ENCODE measurements at places on chromosomes 11 and 22.
A peak's percentile ranks its signal among the peaks of the same experiment; 100 is the strongest.

DNA sequence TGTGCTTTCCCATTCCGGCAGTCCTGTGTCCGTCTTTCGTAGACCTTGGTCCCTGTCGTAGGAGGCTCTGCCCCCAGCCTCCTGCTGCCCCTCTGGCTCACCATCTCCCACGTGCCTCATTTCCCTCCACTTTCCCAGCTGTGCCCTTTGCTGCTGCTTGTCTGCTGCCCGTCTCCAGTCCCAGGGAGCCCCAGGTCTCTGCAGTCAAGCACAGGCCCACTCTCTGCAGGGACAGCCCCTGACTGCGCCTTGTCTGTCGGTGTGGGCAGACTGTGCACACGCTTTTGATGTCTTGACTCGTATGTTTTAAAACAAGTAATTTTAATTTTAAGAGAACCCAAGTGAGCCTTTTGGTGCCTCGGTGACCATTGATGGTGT is 12.4 kb downstream of the DGCR8 start:
- DNase-seq = no peak

GRCh38 chr11:126194121-126194543 is 17.3 kb downstream of the RPUSD4 start:
- peak; percentile 36 for DNase-seq

DNA sequence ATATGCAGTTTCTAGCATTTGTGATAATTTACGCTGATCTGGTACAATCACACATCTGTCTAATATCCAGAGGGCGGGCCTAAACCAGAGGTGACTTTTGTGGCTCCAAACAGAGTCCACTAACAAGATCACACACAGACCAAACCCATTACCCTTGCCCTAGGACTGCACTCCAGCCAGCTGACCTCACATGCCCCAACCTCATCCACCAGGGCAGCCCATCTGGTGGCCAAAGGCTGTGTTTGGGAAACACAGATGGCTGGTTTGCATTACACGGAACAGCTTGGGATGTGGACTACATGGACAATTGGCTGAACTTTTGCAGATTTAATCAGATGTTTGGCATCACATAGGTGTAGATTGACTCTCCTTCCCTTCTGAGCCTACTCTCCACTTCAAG is 228.2 kb downstream of the GRIK4 start:
- no peak for DNase-seq

DNA sequence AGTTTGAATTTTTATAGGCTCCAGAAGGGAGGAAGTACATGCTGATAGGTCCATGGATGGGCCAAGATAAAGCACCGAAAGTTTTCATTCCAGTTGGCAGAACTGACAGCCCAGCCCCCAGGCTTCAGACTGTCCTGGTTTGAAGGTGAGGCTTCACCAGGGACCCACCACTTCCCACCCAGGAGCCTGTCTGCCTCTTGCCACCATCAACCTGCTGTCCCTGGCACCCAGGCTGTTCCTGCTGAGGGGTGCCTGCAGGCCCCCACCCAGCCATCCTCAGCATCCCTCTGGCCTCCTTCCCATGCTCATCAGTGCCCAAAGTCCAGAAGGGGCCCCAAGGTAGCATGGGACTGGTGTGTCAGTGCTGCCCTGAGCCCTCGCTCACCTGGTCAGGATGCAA is 463.9 kb downstream of the NELL1 start:
- DNase-seq = no peak

- no peak for DNase-seq
These were observed 10.0 kb downstream of the OPCML start for GRCh38 chr11:133522344-133522743.

GRCh38 chr11:44285756-44286155 is 24.2 kb downstream of the ALX4 start:
- DNase-seq = no peak

- DNase-seq = peak; percentile 60
These were observed 3.3 kb upstream of the RAG1 start for GRCh38 chr11:36564376-36565030.

DNA sequence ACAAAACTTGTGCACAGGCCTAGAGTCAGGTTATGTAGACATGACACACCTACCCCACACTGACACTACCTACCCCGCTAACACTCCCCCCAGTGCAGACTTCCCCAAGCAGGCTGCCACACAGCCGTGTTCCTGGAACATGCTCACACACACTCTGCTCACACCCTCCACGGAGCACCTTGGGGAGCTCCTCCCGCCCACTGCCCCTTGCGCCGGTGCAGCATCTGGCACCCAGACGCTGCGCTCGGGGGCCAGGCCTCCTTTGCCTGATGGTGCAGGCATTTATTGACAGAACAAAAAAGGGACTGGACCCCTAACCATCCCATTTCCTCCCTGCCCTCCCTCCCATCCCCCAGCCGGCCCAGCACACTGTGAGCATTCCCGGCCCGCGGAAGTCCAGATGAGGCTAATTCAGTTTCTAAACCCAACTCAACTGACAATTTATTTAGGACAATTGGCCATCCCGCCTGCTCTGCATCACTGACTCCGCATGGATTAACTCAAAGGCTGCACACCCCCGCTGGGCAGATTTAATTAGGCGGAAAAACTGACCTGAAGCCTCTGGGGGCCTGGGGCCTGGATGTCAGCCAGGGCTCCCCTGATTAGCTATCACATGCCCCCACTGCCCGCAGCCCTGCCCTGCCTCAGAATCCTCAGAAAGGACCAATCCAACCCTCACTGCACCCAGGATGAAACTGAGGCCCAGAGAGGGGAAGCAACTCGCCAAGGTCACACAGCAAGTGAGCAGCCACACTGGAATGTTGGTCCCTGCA is 30.1 kb downstream of the KCNC1 start:
- DNase-seq = no peak

GRCh38 chr11:61054927-61055562 is 47.2 kb upstream of the CD5 start:
- DNase-seq = no peak

DNA sequence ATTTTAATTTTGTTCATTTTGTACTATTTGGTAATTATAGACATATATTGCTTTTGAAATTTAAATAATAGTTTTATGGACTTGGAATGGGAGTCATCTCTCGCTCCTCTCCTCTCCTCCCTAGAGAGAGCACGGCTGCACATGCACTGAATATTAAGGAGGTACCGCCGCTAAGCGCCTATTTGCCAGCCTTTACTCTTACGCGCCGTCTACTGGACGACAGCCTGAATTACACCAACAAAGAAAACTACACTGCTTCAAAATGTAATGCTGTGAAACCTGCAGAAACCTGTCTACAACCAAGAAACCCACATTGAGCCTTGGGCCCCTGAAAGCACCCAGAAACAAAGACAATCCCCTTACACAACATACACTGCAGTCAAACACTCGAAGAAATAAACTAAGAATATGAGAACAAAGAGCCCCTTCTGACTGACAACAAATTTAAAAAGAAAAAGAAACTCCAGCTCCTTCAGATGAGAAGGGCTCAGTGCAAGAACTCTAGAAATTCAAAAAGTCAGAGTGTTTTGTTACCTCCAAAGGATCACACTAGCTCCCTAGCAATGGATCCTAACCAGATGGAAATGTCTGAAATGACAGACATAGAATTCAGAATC is 737.2 kb downstream of the LRRC4C start:
- no peak for DNase-seq

DNA sequence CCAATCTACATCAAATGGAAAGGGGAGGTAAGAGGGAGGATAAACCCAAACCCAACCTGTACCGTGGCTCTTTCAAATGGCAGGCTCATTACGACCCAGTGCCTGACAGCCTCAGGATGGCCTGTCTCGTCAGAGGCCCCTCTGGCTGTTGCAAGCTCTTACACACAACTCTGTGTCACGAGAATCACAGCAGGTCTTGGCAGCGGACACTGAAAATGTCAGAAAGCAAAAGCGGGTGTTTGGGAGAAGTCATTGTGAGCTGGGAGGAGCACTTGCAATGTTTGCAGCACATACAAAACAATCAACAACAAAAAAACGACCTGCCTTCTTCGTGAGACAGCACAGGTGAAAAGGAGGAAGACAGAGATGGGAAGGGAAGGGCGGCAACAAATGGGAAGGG is 248.1 kb downstream of the OPCML start:
- DNase-seq = no peak

DNA sequence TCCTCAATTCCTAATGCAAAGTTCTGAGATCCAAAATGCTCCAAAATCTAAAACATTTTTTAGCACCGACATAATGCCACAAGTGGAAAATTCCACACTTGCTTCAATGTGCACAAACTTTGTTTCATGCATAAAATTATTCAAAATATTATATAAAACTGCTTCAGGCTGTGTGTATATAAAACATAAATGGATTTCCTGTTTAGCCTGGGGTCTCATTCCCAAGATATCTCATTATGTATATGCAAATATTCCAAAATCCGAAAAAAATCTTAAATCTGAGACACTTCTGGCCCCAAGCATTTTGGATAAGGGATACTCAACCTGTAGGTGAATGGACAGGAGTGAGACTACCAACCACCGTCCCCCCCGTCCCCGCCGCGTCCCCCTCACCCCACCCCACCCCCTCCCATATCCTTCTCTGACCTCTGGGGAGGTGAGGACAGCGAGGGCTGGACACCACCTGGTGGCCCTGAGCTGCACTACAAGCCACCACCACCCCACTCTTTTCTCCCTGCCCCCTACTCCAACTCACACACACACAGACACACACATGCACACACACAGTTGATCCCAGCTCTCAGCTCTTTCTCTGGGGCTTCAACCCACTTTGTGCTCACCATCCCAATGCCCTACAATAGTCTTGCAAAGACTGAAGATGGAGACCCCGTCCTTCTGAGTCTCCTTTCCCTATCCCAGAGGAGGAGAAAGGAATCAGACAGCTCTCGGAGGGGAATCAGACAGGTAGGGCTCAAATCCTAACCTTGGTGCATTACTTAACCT is 101.0 kb downstream of the PDE2A start:
- DNase-seq = peak; percentile 83

- DNase-seq = peak; percentile 49
These were observed 106.2 kb downstream of the ETS1 start for GRCh38 chr11:128481135-128481534.

- no peak for DNase-seq
These were observed 20.1 kb downstream of the TOLLIP start for GRCh38 chr11:1289211-1289935.

- no peak for DNase-seq
These were observed 11.3 kb downstream of the CKAP5 start for GRCh38 chr11:46834821-46835220.

All from HTR-8/SVneo (cell line).